Chondrocyte (in vitro differentiated cells): ENCODE measurements at places on chromosomes 13 and 19. TPM values are rescaled to one million over a fixed set of nuclear protein-coding genes. Genes with fewer than 3 reads are reported as not detected.

DNA sequence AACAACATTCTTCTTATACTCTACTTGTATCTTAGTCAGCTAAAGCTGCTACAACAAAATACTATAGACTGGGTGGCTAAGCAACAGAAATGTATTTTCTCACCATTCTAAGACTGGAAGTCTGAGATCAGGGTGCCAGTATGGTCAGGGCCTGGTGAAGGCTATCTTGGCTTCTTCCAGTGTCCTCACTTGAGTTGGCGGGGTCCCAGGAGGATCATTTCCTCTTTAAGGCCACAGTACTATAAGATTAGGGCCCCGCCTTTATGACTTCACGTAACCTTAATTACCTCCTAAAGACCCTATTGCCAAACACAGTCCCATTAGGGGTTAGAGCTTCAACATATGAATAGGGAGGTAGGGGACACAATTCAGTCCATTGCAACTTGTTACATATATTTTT is 30.7 kb upstream of the DOCK9 start:
- no peak for DNase-seq

Gene ZNF418
- total RNA-seq = 6.4 to 9.8 TPM (median 6.7 TPM) in 3 replicates

- DNase-seq = no peak
These were observed 535.0 kb downstream of the RFC3 start for GRCh38 chr13:34352958-34353357.

DNA sequence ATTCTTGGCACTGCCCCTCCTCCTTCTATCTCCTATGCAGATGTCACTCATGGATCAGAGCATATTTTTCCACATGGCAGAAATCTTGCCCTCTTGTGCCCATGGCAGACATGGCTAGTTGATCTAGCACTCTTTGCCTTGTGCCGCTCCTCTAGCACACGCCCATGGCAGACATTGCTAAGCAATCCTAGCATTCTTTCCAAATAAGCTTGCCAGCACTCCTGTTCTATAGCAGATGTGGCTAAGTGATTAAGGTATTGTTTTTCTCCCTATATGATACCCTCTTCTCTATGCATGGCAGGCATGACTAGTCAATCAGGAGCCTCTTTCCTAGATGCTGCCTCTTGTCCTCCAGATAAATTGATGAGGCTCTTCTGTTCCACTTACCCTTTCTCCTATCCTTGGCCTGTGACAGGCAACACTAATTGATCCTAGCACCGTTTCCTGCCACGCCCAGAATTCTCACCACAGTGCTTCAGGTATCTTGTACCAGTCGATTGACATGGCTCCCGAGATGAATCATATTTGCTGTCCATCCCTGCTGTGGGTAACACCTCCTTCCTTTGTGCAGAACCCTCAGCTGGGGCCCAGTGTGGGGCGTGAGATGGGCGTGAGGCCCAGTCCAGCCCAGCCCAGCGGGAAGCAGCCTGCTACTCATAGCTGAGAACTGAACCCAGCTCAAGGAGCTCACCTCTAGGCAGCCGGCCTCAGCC is 26.9 kb downstream of the TMED1 start:
- DNase-seq = no peak
